T-helper 17 cell (primary cell): ENCODE measurements at places on chromosomes 16 and 17. TPM values are rescaled to one million over a fixed set of nuclear protein-coding genes. Genes with fewer than 3 reads are reported as not detected.
A peak's percentile ranks its signal among the peaks of the same experiment; 100 is the strongest.

The PDIA2 gene
- total RNA-seq: 0.99 TPM

The SRL gene
- not detected for total RNA-seq

The KRT9 gene
- not detected for total RNA-seq

The CDRT15 gene
- total RNA-seq: not detected

The AGRP gene
- not detected for total RNA-seq

DNA sequence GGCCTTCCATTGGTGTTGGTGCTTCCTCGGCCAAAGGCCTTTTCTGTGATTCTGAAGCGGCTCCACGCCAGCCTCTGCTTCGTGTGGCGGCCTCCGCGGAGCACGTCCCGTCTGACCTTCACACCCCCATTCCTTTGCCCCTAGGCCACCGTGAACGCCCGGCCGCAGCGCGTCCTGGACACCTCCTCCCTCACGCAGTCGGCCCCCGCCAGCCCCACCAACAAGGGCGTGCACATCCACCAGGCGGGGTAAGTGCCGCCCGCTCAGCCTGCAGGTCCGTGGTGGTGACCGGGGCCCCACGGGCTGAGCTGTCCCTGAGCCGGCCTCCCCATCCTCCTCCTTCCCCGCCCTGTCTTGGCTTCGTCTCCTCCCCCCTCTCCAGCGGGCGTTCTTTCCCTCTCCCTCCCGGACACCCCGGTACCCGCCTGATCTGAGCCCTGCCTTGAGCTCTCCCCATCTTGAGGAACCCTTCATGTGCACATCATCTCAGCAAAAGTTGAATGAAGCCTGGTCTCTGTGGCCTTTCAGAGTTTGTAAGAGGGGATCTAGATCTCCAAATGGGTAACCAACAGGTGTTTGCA lies 69.0 kb upstream of the CHMP6 start:
- H3K4me3 ChIP-seq: no peak overlapping the region
- peaks cover 4% of the 10 kb centered on the region for H3K36me3 ChIP-seq
- no peak for DNase-seq
- peaks cover 2% of the 10 kb centered on the region for H3K4me1 ChIP-seq
- no peaks in the 10 kb centered on the region for H3K27me3 ChIP-seq
- H3K27ac ChIP-seq: no peak overlapping the region

- H3K4me3 ChIP-seq: no peak overlapping the region
- H3K4me1 ChIP-seq: no peaks in the 10 kb centered on the region
- no peak for DNase-seq
- peaks cover 3% of the 10 kb centered on the region for H3K36me3 ChIP-seq
- peaks cover 16% of the 10 kb centered on the region for H3K27me3 ChIP-seq
Measured at GRCh38 chr17:9911089-9911488, 6.0 kb upstream of the RCVRN start.

GRCh38 chr17:42873315-42873714 lies 22.3 kb downstream of the AOC3 start:
- peaks cover 4% of the 10 kb centered on the region for H3K36me3 ChIP-seq
- H3K4me3 ChIP-seq: no peak overlapping the region
- DNase-seq: no peak
- H3K27ac ChIP-seq: no peak overlapping the region

DNA sequence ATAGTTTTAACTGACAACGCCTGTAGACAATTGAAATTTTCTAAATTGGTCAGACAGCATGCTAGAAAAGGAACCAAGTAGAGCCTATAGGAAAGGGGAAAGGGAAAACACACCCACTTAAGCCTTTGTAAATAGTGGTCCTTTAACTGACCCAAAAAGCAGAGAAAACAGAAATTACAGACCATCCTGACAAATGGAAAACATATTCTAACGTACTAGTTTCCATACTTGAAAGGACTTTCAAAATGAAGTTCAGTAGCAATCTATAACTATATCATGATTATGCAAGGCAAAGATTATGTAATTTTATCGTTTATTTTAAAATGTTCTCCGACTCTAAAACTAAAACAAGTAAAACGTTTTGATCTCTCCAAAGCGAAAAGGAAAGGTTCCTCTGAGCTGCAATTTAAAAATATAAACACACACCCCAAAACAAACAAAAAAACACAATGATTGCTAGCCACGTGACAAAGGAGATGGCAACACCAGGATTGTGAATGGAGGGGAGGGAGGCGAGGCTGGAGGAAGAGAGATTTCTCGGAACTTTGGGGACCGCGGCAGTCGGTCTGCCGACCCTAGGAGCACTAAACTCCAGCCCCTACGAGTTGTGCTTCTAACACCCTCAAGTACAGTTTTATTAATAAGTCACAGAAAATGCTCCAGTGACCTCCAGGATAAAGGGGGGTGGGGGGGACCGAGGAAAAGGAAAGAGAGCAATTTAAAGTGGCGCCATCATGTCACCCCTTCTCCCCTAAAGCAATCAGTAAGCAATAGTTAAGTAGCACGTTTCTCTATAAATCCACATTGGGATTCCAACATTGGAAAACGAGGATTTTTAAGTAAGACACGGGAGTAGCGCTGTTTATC lies 1.7 kb downstream of the KANSL1 start:
- no peak for DNase-seq
- H3K36me3 ChIP-seq: peaks cover 5% of the 10 kb centered on the region
- peaks cover 59% of the 10 kb centered on the region for H3K4me1 ChIP-seq

DNA sequence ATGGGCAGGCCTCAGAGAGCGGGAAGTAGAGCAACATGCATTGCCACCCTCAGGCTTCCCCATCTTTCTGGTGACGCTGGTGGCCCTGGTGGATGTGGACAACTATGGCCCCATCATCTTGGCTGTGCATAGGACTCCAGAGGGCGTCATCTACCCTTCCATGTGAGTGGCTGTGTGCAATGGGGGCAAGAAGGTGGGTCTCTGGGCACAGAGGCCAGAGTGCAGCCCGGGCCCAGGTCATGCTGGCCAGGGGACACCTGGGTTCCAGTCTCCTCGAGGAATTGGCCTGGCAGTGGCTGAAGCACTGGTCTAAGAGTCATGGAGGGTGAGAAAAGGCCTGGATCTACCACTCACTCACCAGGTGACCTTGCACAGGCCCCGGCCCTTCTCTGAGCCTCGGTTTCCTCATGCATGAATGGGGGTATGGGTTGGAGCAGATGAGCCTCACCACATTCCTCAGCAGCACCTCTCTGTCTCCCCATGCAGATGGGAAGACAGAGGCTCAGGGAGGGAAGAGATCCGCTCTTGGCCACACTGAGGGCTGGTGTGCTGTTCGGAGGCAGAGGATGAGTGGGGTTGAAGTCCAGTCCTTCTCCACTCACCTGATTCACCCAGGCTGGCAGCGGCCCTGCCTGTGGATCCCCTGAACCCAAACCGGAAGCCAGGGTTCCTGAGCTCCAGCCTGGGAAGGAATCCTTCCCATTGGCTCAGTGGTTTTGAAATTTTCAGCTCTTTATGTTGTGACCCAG lies 7.2 kb upstream of the ADGRG3 start:
- peaks cover 14% of the 10 kb centered on the region for H3K4me1 ChIP-seq
- H3K27me3 ChIP-seq: no peaks in the 10 kb centered on the region
- no peaks in the 10 kb centered on the region for H3K36me3 ChIP-seq
- H3K27ac ChIP-seq: no peak overlapping the region

DNA sequence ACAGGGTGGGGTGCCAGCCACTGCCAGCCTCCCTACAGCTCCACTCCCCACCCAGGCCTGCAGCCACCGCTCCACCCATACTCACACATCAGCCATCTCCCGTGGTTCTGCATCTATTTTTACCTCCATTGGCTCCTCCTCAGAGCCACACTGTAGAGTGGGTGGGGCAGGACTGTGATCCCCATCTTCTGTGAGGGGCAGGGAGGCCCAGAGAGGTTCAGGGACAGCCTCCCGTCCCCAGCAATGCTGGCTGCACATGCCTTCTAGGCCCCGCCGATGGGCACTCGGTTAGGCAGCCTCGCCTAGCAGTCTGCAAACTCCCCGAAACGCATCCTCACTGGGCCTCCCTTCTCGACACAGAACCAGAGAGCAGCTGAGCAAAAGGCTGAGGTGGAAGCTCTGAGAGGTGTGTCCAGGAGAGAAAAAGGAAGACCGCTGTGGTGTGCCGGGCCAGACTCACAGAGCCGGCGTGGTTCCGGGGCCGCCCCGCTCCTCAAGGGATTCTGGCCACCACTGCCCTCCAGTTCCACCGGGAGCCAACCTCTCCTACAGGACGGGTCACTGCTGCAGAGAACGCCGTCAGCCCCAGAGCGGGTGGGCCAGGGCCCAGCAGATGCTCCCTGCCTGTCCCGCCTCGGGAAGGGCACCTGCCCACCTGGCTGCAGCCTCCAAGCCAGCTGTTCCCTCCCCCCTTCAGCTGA lies 71.9 kb downstream of the ABR start:
- H3K4me1 ChIP-seq: peaks cover 43% of the 10 kb centered on the region
- no peaks in the 10 kb centered on the region for H3K27me3 ChIP-seq
- no peaks in the 10 kb centered on the region for H3K36me3 ChIP-seq

DNA sequence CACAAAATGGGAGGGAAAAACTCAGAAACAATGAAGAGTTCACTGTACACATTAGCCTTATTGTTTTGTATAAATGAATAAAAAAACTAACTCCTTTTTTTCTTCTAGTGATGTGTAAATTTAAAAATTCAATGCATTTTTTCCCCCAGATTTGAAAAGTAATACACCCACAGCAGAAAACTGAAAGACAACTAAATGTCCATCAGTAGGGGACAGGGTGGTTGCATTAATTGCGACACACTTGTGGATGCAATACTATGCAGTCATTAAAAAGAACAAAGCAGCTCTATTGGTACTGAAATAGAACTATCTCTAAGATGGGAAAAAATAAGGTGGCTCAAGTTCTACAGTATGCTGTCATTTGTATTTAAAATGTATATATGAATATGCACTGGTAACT lies 13.7 kb upstream of the WIPI1 start:
- no peak for DNase-seq
- H3K36me3 ChIP-seq: no peaks in the 10 kb centered on the region
- peaks cover 24% of the 10 kb centered on the region for H3K27me3 ChIP-seq
- H3K4me1 ChIP-seq: peaks cover 2% of the 10 kb centered on the region
- H3K4me3 ChIP-seq: no peak overlapping the region

DNA sequence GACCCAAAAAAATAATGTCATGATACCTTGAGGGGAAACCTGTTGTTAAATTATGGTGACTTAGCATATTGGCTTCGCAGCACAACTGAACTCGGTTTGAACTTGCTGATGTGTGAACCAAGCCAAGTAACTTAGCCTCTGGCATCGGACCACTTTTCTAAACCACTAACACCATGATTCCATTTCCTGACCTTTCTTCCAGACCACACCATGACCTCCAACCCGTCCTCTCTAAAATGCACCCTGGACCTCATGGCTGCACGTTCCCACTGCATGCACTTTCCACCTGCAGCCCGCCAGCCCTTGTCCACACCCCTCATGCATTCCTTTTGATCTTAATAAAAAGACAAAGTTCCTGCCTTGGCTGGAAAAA lies 29.3 kb downstream of the DYNLRB2 start:
- DNase-seq: no peak
- H3K4me1 ChIP-seq: peaks cover 10% of the 10 kb centered on the region
- H3K27me3 ChIP-seq: peaks cover 5% of the 10 kb centered on the region
- no peak overlapping the region for H3K27ac ChIP-seq
- H3K36me3 ChIP-seq: peaks cover 2% of the 10 kb centered on the region

- H3K36me3 ChIP-seq: no peaks in the 10 kb centered on the region
- no peaks in the 10 kb centered on the region for H3K4me1 ChIP-seq
- no peak for DNase-seq
- no peak overlapping the region for H3K4me3 ChIP-seq
- peaks cover 4% of the 10 kb centered on the region for H3K27me3 ChIP-seq
Measured at GRCh38 chr16:66028510-66029216, 337.8 kb upstream of the CDH5 start.

- peaks cover 19% of the 10 kb centered on the region for H3K27me3 ChIP-seq
- peak overlapping the region; percentile 89 for H3K4me3 ChIP-seq
- peaks cover 25% of the 10 kb centered on the region for H3K4me1 ChIP-seq
Measured at GRCh38 chr16:76535-77272, 1.3 kb upstream of the MPG start.

DNA sequence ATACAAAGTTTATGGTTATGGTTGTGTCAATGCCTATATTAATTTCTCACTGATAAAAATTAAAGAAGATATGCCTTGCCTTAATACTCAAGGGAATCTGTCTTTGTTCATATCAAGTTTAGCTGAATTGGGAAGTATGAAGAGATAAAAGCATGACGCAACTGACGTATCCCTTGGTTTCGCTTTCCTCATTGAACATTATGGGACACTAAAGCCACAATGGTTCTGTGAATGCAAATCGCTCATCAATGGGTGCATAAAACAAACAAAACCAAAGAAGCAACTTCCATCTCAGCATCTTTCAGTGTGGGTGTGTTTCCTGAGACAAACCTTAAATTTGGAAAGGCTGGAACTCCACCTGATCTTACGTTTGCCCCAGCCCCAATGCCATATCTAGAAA lies 108.2 kb downstream of the NPIPB5 start:
- H3K4me1 ChIP-seq: no peaks in the 10 kb centered on the region
- H3K27ac ChIP-seq: no peak overlapping the region
- no peak overlapping the region for H3K4me3 ChIP-seq
- H3K27me3 ChIP-seq: peaks cover 36% of the 10 kb centered on the region

- peaks cover 5% of the 10 kb centered on the region for H3K4me1 ChIP-seq
- H3K27me3 ChIP-seq: peaks cover 47% of the 10 kb centered on the region
- DNase-seq: no peak
- H3K4me3 ChIP-seq: no peak overlapping the region
- H3K27ac ChIP-seq: no peak overlapping the region
- peaks cover 8% of the 10 kb centered on the region for H3K36me3 ChIP-seq
Measured at GRCh38 chr16:10847176-10847575, 28.6 kb upstream of the TVP23A start.

DNA sequence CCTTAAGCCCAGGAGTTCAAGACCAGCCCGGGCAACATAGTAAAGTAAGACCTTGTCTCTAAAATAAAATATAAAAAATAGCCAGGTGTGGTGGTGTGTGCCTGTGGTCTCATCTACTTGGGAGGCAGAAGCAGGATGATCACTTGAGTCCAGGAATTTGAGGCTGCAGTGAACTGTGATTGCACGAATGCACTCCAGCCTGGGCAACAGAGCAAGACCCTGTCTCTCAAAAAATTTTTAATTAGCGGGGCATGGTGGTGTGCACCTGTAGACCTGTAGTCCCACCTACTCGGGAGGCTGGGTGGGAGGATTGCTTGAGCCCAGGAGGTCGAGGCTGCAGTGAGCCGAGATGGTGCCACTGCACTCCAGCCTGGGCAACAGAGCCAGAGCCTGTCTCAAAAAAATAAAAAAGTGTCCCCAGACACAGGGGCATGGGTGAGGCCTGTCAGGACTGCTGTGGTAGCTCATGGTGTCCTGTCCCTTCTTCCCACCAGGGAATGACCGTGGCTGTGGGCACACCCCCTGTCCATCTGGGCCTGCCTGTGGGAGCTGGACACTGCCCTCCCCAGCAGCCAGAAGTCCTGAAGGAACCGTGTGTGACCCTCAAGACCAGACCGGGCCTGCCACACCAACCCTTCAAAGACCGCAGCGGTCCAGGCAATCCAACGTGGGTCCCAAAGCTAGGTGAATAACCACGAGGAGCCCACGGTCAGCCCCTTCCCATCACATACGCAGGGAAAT lies 30.8 kb upstream of the GAA start:
- no peak overlapping the region for H3K4me3 ChIP-seq
- H3K4me1 ChIP-seq: peaks cover 5% of the 10 kb centered on the region
- DNase-seq: no peak
- H3K27ac ChIP-seq: no peak overlapping the region

- DNase-seq: peak; percentile 91
- no peaks in the 10 kb centered on the region for H3K36me3 ChIP-seq
- no peak overlapping the region for H3K4me3 ChIP-seq
- peaks cover 2% of the 10 kb centered on the region for H3K4me1 ChIP-seq
Measured at GRCh38 chr17:143785-144281, 6.5 kb downstream of the SCGB1C2 start.
